ENCODE measurements at places on chromosomes 13 and 19. TPM values are rescaled to one million over a fixed set of nuclear protein-coding genes. Genes with fewer than 3 reads are reported as not detected.

DNA sequence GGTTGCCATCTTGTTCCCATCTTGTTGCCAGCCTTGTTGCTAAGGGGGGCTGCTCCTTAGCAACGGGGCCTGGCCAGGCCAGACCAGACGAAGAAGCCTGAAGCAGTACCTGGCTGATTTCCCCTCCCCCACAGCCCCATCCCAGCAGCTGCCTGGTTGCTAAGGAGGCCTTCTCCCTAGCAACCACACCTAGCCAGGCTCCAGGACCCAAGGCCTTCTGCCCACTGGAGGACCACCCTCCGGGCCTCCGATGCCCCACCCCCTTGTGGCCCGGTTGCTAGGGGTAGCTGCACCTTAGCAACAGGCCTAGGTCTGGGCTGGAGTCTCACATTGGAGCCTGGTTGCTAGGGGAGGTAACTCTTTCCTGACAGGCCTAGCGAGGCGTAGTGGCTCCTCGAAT lies 3.9 kb downstream of the PRRG2 start:
- DNase-seq: no peak

DNA sequence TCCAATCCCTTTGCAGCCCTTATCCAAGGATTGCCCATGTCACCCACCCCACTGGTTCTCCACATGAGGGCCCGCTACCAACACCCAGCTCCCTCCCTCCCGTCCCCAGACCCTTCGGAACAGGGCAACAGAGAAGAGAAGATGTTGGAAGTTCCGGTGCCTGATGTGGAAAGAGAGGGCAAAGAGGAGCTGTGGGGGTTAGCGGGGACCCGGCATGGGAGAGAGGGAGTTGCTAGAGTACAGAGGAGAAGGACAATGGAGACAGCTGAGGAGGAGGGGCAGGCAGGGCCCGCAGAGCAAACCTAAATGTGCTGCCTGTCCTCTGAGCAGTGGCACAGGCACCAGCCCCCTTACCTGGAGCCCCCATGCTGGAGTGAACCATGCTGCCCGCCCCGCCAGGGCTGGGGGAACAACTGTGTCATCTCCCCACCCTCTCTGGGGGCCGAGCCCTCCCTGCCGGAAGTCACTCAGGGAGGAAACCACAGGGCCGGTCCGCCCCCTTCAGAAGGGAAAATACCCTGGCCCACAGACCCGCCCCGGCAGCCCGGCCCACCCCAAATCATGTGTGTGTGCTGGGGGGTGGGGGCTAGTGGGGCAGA lies at the start of gene POU2F2:
TSS of gene POU2F2 (minus strand) at position 417 of the 599 bp plus-strand sequence. CDS start at position 382, 35 bp downstream.
- no peak for DNase-seq

MYPOP gene
- 1.1 TPM for total RNA-seq

RGCC gene
- total RNA-seq: 43.6 TPM

RDH8 gene
- not detected for total RNA-seq

- DNase-seq: no peak
Observed at GRCh38 chr19:33298146-33298911, 4.0 kb downstream of the CEBPA start.

DNA sequence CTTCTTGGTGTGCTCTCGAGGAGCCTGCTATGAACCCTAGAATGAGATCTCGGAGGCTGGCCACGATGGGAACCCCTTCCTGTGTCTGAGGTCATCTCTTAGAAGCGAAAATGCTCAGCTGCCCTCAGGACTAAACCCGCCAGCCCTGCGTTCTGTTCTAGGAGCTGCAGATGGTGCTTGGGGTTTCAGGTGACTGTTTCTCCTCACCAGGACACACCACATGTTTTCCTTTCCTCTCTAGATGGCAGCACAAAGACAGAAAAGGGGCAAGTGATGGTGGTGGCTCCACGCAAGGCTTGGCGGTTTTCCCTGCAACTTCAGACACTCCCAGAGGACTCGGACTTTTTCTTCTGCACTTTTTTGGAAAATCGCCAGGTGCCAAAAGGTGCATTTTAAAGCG lies 60.1 kb downstream of the RNASEH2B start:
- DNase-seq: no peak

ZIM2 gene
- 1.2 TPM for total RNA-seq

- no peak for DNase-seq
Observed at GRCh38 chr19:54535601-54536000, 33.0 kb downstream of the LAIR2 start.

Measured in skin of body (tissue), 3 donors.